ENCODE measurements at places on chromosomes 16 and 17.

GRCh38 chr17:31269578-31269983, 27.5 kb downstream of the OMG start:
- DNase-seq: peak; percentile 49

GRCh38 chr17:81388612-81389367, 6.5 kb upstream of the BAHCC1 start:
- DNase-seq: peak; percentile 39

DNA sequence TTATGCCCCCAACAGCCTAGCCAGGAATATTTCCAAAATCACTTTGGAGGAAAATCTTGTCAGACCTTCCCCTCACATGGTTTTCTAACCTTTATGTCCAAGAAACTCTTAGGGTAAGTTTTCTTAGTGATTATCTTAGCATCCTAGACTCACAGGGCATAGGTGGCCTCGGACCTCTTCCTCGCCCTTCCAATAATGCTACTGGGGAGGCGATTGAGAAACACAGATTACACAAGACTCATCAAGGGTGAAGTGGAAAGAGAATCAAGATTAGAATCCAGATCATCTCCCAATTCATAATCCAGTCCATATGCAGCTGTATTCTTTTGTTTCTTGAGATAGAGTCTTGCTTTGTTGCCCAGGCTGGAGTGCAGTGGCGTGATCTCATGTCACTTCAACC, 358.4 kb upstream of the CDH5 start:
- no peak for DNase-seq

GRCh38 chr17:17258998-17259397, 22.0 kb upstream of the FLCN start:
- no peak for DNase-seq

DNA sequence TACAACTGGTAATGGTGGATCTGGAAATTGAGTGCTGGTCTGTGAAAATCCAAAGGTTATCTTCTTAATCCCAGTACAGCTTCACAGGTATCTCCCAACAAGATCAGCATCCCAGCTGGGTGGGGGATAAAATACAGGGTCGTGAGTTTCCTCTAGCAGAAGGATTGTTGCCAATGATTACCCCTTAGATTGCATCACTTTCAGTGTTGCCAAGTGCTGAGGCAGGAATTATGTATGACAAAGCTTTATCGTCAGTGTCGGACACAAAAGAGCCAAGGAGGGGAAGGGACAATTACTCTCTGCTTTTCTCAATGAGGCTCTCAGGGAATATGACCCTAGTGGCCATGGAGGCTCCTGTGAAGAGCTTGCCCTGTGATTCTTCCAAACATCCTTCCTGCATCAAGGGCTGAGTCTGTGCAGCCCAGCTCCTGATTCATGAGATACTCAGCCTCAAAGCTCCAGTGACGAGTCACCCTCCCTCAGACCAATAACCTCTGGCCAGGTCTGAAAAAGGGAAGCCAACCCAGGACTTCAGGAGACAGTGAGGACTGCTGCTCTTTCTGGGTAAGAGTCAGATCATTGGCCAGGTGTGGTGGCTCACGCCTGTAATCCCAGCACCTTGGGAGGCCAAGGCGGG, 15.0 kb downstream of the OR1F1 start:
- DNase-seq: no peak

DNA sequence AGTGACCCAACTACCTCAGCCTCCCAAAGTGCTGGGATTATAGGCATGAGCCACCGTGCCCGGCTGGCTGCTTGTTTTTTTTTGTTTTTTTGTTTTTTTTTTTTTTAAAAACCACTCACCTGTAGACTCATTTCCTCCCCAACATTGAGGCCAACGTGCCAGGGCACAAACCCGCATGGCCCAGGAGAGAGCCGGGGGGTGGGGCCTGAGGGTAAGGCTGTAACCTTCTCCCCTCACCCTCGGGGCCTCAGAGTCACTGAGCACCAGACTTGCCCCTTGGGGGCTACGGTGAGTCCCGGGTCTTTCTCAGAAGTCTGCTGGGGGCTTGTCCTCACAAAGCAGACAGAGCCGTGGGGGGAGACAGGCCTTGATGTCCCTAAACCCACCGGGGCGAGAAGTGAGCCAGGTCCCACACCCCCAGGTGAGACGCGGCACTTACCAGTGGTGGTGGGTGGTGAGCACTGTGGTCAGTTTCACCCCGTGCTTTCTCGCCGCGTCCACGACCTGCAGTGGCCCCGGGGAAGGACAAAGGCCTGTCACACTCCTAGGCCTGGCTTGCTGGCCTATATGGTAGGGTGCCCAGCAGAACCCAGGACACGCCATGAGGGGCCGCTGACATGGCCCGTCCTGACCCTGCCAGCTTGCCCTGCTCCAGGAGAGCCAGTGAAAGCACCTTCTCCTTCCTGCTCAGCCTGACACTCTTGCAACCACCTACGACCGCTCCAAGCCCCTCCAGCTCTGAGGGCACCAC, 4.6 kb downstream of the HAGH start:
- no peak for DNase-seq

GRCh38 chr17:80361495-80362220, 53.3 kb upstream of the ENDOV start:
- no peak for DNase-seq

- no peak for DNase-seq
These were observed 177.9 kb upstream of the NLRP1 start for GRCh38 chr17:5762191-5762590.

DNA sequence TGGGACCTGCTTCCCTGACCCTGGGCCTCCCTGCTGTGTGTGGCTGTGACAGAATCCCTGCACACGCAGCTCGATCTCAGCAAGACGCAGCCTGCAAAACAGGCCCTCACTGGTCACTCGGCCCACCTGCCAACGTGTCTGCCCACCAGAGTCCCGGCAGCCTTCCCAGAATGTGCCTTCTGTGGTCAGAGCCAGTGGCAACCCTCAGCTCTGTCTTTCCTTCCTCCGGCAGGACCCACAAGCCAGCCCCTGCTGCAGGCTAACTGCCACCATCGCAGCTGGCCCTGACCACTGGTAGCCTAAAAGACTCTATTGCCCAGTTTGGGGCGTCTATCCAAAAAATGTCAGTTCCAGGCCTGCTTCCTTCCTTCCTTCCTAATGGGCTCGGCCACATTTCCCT, 83.2 kb downstream of the LITAF start:
- no peak for DNase-seq

GRCh38 chr17:80110447-80110812, 9.0 kb downstream of the GAA start:
- DNase-seq: no peak

DNA sequence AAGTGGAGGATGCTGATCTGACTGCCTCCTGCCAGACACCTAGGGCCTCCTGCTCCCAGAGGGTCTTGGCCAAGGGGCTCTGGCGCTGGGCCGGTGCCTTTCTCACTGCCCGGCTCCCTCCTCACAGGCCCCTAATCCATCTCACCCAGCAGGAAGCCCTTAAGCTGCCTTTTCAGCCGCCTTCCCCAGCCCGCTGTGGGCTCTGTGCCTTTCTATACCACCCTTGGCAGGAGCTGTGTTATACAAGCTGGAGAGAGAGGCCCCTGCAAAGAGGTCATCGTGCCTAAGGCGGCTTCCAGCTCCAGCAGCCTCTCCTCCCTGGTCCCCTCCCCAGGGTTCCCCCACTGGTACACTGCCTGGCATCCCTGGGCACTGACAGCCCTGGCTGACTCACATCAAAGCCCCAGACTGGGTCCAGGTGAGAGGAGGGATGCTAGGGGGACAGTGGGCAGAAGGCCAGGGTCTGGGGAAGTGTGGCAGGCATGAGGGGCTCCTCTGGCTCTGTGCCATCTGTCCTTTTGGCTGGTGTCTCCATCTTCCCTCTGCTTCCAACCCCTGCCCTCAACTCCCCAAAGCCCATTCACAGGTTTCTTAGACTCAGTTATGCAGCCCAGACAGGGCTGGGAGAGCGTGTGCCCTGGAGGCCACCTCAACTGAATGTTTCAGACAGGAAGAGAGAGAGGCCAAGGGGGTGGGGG, 15.3 kb upstream of the FZD2 start:
- DNase-seq: no peak

DNA sequence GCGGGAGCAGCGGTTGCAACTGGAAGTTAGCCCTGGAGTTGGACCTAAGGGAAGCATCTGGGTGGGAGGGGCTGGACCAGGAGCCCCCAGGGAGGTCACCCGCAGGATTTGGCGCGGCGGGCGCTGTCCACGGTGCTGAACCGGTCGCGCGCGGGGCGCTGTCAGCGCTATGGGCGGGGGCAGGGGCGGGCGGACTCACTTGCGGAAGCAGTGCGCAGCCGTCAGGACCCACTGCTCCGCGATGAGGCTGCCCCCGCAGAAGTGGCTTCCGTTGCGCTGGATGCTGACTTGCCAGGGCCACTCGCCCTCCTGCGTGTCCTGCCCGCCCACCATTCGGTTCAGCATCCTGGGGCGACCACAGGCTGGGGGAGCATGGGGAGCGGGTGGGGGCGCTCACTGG, 4.5 kb downstream of the PRSS27 start:
- peak; percentile 73 for DNase-seq

- no peak for DNase-seq
These were observed 12.0 kb downstream of the USP36 start for GRCh38 chr17:78828470-78829185.
